ENCODE measurements at places on chromosomes 6 and 20. TPM values are rescaled to one million over a fixed set of nuclear protein-coding genes. Genes with fewer than 3 reads are reported as not detected.
A peak's percentile ranks its signal among the peaks of the same experiment; 100 is the strongest.

The RBBP9 gene
- 7.1 TPM for total RNA-seq

The IPCEF1 gene
- total RNA-seq = 9.2 TPM

GRCh38 chr20:46816886-46817638 is 77.6 kb upstream of the EYA2 start:
- DNase-seq = no peak

DNA sequence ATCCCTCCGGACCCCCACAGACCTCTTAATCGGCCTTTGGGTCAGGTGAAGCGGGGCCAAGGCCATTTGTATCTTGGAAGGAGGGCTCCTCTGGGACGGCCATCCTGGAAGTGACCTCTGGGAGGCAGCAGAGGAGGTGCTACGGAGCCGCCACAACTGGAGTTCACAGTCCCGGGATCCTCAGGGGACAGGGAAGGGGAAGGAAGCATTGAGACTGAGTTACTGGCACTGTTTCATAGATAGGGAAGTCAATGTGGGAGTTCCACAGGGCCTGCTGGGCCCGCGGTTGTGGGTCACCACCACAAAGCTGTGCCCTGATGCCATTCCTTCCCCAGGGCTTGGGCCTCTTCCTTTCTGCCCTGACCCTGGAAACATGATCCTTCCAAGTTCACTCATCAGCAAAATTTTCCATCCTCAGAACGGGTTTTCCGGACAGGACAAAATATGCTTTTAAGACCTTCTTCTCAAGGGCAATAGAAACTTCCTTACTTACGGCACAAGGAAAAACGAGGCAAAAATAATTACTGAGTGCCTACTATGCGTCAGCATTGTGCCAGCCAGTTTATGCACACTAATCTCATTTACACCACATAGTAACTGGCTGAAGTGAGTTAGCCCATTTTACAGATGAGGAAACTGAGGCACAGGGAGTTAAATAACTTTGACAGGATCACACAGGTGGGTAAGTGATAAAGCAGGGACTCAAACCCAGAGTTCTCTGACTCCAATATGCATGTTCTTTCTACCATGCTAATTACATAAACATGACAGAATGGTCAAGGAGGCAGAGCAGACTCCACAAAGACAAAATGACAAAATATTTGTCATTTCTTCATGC is 143.8 kb downstream of the UNC5CL start:
- DNase-seq = no peak

GRCh38 chr6:47083586-47084047 is 41.5 kb upstream of the ADGRF1 start:
- peak; percentile 63 for DNase-seq

The XRN2 gene
- 66.4 TPM for total RNA-seq

The SLC22A16 gene
- 0.82 TPM for total RNA-seq

The FBXO30 gene
- 7.2 TPM for total RNA-seq

DNA sequence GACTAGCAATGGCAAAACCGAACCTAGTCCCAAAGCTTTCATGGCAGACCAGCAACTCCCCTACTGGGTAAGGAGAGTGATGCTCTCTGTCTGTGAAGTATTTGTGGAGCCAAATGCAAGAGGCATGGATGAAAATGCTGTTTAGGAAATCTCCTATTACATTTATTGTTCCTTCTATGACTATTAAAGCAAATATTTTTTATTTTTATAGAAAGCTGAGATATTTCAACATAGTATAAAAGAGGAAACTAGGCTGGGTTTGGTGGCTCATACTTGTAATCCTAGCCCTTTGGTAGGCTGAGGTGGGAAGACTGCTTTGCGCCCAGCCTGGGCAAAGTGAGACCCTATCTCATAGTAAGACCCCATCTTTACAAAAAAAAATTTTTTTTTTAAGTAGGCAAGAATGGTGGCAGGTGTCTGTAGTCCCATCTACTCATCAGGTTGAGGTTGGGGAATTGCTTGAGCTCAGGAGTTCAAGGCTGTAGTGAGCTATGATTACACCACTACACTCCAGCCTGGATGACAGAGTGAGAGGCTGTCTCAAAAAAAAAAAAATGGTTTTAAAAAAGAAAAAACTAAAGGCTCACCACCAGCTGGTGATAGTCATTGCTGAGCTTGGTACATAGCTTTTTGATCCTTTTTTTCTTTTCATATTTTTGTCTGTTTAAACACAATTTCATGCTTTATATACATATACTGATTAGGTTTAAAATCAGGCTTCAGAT is 11.3 kb downstream of the KDM1B start:
- no peak for DNase-seq

DNA sequence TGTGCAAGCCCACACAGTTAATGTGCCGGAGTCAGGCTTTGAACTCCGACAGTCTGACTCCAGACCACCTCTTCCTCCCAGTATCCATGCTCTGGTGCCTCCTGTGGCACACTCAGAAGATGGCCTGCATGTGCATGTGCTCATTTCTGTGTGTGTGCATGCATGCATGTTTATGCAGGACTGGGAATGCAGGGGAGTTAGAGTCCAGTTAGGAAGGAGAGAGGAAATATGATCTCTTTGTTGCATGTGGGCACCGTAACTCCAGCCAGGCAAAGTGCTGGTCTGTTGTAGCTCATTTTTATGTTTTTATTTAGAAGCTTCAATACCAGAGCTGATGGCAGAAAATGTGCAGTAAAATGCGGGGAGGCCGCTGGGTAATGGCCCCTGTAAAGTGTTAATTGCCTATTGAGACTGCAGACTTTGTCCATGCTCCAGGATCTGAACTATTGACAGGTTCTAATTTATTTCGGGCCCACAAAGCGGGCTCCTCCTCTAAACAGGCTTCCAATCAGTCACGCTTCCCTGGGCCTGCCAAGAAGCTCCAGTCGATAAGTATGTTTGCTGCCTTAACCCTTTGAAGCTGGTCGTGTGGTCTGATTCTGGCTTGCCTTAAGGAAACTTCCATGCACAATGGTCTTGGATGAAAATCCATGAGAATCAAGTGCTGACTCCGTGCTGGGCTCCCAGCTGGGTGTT is 248.3 kb downstream of the DHX35 start:
- DNase-seq = no peak

The NMBR gene
- not detected for total RNA-seq
